ENCODE measurements at places on chromosomes 3 and 15.

DNA sequence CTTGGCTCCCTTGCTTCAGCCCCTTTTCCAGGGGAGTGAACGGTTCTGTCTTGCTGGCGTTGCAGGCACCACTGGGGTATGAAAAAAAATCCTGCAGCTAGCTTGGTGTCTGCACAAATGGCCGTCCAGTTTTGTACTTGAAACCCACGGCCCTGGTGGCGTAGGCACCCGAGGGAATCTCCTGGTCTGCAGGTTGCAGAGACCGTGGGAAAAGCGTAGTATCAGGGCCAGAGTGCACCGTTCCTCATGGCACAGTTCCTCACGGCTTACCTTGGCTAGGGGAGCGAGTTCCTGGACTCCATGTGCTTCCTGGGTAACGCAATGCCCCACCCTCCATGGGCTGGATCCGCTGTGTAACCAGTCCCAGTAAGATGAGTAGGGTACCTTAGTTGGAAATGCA is 214.9 kb downstream of the UBE2E2 start:
- DNase-seq = no peak

DNA sequence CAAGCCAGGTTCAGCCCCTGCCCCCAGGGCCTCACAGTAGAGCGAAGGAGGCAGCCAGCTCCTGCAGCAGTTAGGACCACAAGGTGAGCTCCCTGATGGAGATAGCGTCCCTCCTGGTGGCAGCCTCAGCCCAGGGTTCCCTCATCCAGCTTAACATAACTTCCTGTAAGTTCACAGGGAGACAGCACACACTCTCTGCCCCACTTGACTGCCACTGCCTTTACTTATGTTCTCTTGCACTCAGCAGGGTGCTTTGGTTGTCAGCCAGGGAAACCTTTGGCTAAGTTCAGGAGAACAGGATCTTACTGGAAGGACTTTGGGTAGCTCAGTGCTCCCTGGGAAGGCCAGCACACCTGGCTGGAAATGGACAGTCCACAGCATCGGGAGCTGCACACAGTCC is 10.9 kb downstream of the KBTBD13 start:
- DNase-seq = no peak

- DNase-seq = no peak
Measured at GRCh38 chr15:57521503-57521902, 70.2 kb upstream of the MYZAP start.

- DNase-seq = no peak
Measured at GRCh38 chr15:90053685-90054466, 48.4 kb downstream of the IDH2 start.
